Melanocyte of skin (primary cell): ENCODE measurements at places on chromosomes 3 and 15. TPM values are rescaled to one million over a fixed set of nuclear protein-coding genes. Genes with fewer than 3 reads are reported as not detected.

Gene AQP9
- not detected in 2 replicates for total RNA-seq

Gene GOLGA6A
- total RNA-seq, result 0.46 and 0.67 TPM in 2 replicates

Gene PPIB
- total RNA-seq, result 781 and 819 TPM in 2 replicates

Gene P3H2
- total RNA-seq, result under 0.01 TPM in 2 replicates
